ENCODE measurements at places on chromosomes 7 and 10. TPM values are rescaled to one million over a fixed set of nuclear protein-coding genes. Genes with fewer than 3 reads are reported as not detected.
A peak's percentile ranks its signal among the peaks of the same experiment; 100 is the strongest.

- no peaks in the 10 kb centered on the region for H3K4me1 ChIP-seq
- DNase-seq = no peak
- no peak overlapping the region for H3K4me3 ChIP-seq
- H3K27me3 ChIP-seq = no peaks in the 10 kb centered on the region
- H3K36me3 ChIP-seq = no peaks in the 10 kb centered on the region
Measured at GRCh38 chr7:593324-594115, 73.9 kb upstream of the PDGFA start.

GRCh38 chr7:92072121-92072520, 62.2 kb downstream of the CYP51A1 start:
- no peak for DNase-seq
- no peaks in the 10 kb centered on the region for H3K4me1 ChIP-seq
- H3K27me3 ChIP-seq = no peaks in the 10 kb centered on the region
- no peak overlapping the region for H3K4me3 ChIP-seq

Gene PPP1R17
- 0.52 TPM for total RNA-seq

- H3K27me3 ChIP-seq = no peaks in the 10 kb centered on the region
- H3K4me3 ChIP-seq = peak overlapping the region; percentile 38
- H3K4me1 ChIP-seq = peaks cover 23% of the 10 kb centered on the region
- no peaks in the 10 kb centered on the region for H3K36me3 ChIP-seq
- H3K27ac ChIP-seq = peak overlapping the region; percentile 18
Measured at GRCh38 chr10:23280419-23281043, 64.1 kb downstream of the C10orf67 start.

- H3K27me3 ChIP-seq = no peaks in the 10 kb centered on the region
- H3K4me3 ChIP-seq = no peak overlapping the region
- H3K36me3 ChIP-seq = no peaks in the 10 kb centered on the region
- no peak overlapping the region for H3K27ac ChIP-seq
- DNase-seq = no peak
Measured at GRCh38 chr10:118965645-118966044, 63.9 kb upstream of the NANOS1 start.

DNA sequence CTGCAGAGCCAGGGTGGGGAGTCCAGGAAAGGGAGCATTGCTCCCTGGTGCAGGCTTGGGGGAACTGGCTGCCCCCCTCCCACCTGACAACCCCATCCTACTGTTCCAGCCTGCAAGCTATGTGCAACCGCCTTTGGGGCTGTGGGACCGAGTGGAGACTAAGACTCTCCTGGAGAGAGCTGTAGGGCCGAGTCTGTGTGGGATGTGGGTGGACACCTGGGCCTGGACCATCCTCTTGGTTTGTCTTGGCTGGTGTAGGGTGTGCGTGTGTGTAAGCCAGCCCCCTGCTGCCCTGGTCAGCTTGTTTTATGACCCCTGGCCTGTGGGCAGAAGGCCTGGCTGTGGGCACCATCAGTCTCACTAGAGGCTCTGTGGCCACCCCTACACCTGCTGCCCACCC, 1.6 kb upstream of the RAMP3 start:
- H3K4me1 ChIP-seq = peaks cover 3% of the 10 kb centered on the region
- peaks cover 14% of the 10 kb centered on the region for H3K27me3 ChIP-seq
- H3K36me3 ChIP-seq = no peaks in the 10 kb centered on the region
- H3K4me3 ChIP-seq = no peak overlapping the region
- H3K27ac ChIP-seq = no peak overlapping the region

Gene TAS2R16
- total RNA-seq = not detected

GRCh38 chr7:111853201-111853990, 291.1 kb upstream of the IMMP2L start:
- H3K27me3 ChIP-seq = no peaks in the 10 kb centered on the region
- no peak overlapping the region for H3K4me3 ChIP-seq
- H3K4me1 ChIP-seq = peaks cover 40% of the 10 kb centered on the region
- 0 out of 2 replicates have a peak, but pooled peaks cover 12% of the 10 kb centered on the region for H3K36me3 ChIP-seq

DNA sequence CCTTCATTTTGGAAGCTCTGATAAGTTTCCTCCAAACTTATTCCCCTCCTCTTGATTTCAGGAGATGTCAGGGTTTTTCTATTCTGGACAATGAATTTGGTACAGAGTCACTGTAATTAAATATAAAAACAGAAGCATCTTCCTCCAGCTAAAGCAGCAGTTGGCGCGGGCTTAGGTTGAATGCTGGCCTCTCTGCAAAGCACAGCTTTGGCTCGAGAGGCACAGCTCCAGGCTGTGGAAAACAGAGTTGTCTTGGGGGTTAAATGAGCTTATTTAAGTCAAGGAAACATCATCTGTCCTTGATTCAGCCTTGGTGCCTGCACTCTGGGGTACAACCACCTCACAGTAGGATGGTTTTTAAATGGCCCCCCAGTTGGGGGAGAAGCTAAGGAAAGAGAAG, 35.0 kb upstream of the PDCD4 start:
- H3K4me3 ChIP-seq = no peak overlapping the region
- 0 out of 2 replicates have a peak, but pooled peaks cover 6% of the 10 kb centered on the region for H3K4me1 ChIP-seq
- H3K27me3 ChIP-seq = no peaks in the 10 kb centered on the region
- DNase-seq = no peak

GRCh38 chr10:24496906-24497305, 226.8 kb downstream of the ARHGAP21 start:
- DNase-seq = no peak
- H3K27ac ChIP-seq = no peak overlapping the region
- no peak overlapping the region for H3K4me3 ChIP-seq
- H3K4me1 ChIP-seq = peaks cover 6% of the 10 kb centered on the region
- H3K36me3 ChIP-seq = no peaks in the 10 kb centered on the region

GRCh38 chr10:110200503-110200902, 6.9 kb upstream of the MXI1 start:
- no peak overlapping the region for H3K27ac ChIP-seq
- H3K4me1 ChIP-seq = peaks cover 8% of the 10 kb centered on the region
- no peak overlapping the region for H3K4me3 ChIP-seq
- no peak for DNase-seq

- no peaks in the 10 kb centered on the region for H3K36me3 ChIP-seq
- H3K27me3 ChIP-seq = peaks cover 61% of the 10 kb centered on the region
- no peaks in the 10 kb centered on the region for H3K4me1 ChIP-seq
- H3K27ac ChIP-seq = no peak overlapping the region
Measured at GRCh38 chr10:99330347-99330924, 1.3 kb downstream of the CNNM1 start.

GRCh38 chr7:85261336-85261735, 74.5 kb upstream of the SEMA3D start:
- no peaks in the 10 kb centered on the region for H3K27me3 ChIP-seq
- H3K36me3 ChIP-seq = no peaks in the 10 kb centered on the region
- no peak overlapping the region for H3K27ac ChIP-seq
- DNase-seq = no peak

DNA sequence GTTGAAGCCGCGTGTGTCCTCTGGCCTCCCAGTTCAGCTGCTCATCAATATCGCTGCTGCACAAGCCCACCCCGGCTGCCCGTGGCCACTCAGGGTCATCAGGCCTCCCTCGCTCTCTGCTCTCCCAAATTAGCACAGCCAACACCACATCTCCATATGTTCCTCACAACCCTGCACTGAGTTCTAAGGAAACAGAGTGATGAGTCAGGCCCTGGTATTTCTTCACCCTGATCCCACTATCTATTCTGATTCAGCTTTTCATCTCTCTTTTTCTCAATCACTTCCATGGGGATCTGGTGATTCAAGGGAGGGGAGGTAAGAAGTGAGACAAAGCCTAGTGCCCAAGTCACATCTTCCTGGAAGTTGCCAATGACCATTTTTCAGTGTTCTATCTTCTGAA, 23.8 kb downstream of the CYTH3 start:
- DNase-seq = no peak
- no peak overlapping the region for H3K27ac ChIP-seq
- no peaks in the 10 kb centered on the region for H3K27me3 ChIP-seq
- peaks cover 20% of the 10 kb centered on the region for H3K4me1 ChIP-seq
- H3K36me3 ChIP-seq = no peaks in the 10 kb centered on the region

GRCh38 chr10:78604721-78605120, 464.0 kb upstream of the ZMIZ1 start:
- no peak overlapping the region for H3K4me3 ChIP-seq
- no peak for DNase-seq
- no peaks in the 10 kb centered on the region for H3K27me3 ChIP-seq
- no peak overlapping the region for H3K27ac ChIP-seq
- no peaks in the 10 kb centered on the region for H3K4me1 ChIP-seq

DNA sequence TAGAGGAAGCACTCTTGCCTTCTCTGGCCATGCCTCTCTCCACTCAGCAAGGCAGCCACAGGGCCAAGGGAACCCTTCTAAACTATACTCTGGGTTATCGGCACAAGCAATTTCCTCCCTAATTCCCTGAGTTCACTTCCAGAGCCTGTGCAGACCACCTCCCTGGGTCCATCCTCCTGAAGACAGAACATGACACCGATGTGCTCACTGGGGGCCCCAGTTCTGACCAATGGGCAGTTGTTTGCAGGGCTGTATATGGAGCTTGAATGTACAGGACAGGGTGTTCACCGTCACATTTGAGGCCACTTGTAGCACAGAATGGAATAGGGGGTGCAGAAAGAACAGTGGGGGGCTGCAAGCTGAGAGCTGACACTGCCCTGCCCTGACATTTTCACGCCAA, 77.7 kb downstream of the TFEC start:
- H3K27ac ChIP-seq = no peak overlapping the region
- DNase-seq = peak; percentile 12
- no peaks in the 10 kb centered on the region for H3K4me1 ChIP-seq
- no peak overlapping the region for H3K4me3 ChIP-seq
- no peaks in the 10 kb centered on the region for H3K27me3 ChIP-seq
- no peaks in the 10 kb centered on the region for H3K36me3 ChIP-seq

Gene PNLIPRP2
- total RNA-seq = not detected

Gene ATRNL1
- 24.0 TPM for total RNA-seq

DNA sequence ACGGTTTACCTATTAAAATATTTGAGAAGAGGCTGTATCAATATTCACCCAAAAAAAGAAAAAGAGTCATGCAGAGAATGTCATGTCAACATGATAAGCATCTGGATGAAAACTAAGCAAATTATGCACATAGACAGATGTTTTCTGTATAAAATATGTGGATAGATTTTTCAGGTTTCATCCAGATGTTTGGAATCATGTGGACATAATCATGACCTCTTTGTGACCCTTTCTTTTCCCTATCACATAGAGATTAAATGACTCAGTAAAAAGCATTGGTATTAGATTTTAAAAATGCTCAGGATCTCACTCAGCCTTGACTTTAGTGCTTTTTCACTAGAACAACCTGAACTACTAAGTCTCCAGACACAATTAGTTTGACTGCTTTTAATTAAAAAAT, 90.0 kb downstream of the FOXP2 start:
- H3K27me3 ChIP-seq = no peaks in the 10 kb centered on the region
- H3K4me3 ChIP-seq = no peak overlapping the region
- H3K27ac ChIP-seq = no peak overlapping the region
- no peaks in the 10 kb centered on the region for H3K36me3 ChIP-seq
- DNase-seq = no peak

Gene ZNF804B
- not detected for total RNA-seq
